ENCODE measurements at places on chromosomes 2 and 18. TPM values are rescaled to one million over a fixed set of nuclear protein-coding genes. Genes with fewer than 3 reads are reported as not detected.

DNA sequence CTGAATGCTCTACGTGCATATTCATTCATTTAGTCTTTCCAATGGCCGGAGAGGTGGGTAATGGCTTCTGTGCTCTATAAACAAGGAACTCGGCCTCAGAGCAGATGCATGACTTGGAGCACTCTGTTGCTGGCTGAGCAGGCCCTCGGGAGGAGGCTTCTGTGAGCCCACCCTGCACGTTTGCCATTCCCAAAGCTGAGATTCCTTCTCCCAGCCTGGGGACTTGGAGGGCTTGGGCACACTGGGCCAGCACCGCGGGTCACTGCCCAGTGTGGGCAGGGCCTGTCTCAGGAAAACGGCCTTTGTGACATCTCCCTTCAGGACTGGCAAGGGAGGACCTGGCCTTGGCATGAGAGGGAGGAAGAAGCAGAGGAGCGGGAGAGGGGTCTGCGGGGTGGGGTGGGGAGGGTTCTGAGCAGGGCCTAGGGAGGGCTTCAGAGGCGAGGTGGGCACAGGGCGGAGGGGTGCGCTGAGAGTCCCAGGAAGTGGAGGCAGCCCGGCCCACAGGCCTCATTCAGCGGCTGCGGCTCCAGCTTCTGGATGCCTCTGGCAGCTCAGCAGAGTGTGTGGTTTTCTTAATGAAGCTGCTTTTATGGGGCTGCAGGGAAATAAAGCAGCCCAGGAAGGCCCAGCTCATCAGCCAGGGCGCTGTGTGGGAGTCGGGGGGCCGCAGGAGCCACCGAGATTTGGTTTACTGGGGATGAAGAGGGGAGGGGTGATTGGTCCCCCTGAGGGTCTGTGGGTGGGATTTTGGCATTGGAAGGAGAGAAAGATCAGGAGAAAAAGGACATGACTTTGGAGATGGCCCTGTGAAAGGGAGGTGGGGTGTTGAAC is 51.7 kb upstream of the OTOF start:
- peak; percentile 57 for DNase-seq

TXNDC2 gene
- 0.06 TPM for total RNA-seq

GRCh38 chr2:189698020-189698887 is 23.8 kb downstream of the ANKAR start:
- DNase-seq, result peak; percentile 8

LCLAT1 gene
- 27.0 TPM for total RNA-seq

APOB gene
- total RNA-seq, result not detected

SMYD1 gene
- not detected for total RNA-seq

- DNase-seq, result no peak
Measured at GRCh38 chr18:49081511-49082155, 130.9 kb upstream of the SMAD7 start.

- no peak for DNase-seq
Measured at GRCh38 chr18:11741505-11742145, 52.6 kb downstream of the GNAL start.

GRCh38 chr2:173214213-173214612 is 138.6 kb downstream of the MAP3K20 start:
- DNase-seq, result no peak

DNA sequence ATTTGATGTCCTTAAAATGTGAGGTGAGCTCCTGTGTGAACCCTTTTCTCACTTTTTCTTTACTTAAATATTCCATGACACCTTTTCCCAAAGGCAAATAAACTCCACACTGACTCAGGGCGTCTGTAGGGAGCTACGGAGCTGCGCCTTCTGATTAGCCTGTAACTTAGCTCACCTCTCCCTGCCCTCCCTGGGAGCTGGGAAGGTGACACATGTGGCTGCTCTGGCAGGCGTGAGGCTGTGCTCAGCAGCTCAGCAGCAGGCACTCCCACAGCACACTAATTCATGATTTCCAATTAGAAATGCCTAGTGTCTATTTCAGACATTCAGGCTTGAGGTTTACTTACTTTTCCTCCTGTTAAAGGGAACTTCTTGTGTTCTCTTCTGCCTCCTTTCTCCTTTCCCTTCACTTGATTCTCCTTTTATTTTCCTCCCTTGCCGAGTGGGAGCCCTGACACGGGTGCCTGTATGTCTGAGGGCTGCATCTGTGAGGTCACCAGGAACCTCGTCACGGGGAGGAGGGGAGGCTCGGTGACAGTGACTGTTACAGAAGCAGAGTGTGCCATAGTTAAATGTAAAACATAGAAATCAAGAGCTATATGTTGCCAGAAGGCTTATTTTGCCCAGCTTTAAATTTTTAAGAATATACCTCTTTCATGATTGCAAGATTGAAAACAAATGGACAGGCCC is 437.1 kb downstream of the DCDC2C start:
- DNase-seq, result peak; percentile 38

DNA sequence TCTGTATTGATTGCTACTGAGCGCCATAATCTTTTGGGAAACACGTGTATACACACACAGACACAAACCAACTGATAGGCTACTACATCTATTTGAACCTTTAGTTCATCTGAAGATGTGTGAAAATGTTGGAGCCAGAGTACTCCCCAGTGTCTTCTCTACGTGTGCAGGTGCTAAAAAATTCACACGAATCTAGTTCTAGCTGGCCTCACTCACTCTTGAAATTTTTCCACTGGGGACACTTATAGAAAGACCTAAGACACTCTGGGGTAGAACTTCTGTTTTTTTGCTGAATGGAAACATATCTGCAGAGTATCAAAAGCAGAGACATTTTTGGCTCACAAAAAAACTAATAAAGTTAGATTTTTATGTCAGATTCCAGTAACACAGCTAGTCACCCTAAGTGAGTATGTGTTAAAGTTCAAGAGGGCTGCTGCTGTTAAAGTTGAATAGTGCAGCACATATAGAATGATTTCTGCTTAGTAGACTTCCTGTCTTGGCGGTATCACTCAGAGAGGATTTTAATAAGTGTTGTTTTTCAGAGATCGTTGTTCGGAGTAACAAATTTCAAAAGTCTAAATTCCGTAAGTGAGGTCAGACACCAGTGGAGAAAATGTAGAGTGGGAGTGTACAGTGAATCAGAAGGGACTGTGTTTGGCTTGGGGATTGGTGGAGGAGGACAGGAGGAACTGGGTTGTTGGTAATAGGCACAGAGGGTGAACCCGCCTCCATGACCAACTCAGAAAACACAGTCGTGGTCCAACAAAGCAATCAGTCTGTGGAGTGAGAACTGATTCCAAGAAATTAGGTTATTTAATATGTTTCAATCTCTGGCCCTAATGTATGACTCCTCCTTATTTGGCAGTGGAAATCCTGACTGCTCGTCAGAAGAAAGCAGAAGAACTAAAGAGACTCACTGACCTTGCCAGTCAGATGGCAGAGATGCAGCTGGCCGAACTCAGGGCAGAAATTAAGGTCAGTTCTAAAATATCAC is 43.1 kb downstream of the KCTD18 start:
- no peak for DNase-seq

SLC9A4 gene
- not detected for total RNA-seq

DAPL1 gene
- total RNA-seq, result not detected

GRCh38 chr18:31203096-31203793 is 40.6 kb upstream of the DSC1 start:
- DNase-seq, result no peak

DNA sequence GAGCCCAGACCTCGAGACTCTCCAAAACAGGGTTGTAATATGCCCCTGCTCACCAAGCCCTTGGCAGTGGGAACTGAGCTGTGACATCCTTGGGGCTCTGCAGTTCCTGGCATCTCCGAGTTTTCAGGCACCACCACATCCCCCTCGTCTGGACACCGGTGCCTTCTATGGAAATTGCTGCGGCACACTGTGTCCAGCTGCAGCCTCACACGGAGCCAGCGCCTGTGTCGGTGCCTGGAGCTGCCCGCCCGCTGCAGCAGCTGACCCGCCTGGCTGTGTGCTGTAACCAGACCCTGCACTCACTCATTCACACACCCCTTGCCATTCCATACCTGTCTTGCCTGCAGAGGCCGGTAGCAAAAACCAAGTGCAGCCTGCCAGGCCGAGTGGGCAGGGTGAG is 11.8 kb downstream of the IWS1 start:
- DNase-seq, result no peak

ABHD1 gene
- not detected for total RNA-seq

DNA sequence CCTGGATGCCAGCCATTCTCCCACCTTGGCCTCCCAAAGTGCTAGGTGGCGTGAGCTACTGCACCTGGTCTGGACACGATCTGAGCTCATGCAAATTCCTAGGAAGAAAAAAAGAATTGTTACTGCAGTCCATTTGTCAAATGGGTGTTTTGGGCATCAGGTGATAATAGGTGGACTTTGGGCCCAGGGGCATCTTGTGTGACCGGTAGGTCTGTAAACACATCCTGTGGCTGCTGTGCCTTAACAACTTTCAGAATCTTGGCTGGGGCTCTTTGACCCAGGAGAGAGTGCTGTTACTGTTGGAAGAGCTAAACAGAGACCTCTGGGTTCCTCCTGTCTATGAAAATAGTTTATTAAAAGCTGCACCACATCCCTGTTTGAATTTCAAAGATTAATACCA is 34.9 kb upstream of the TFCP2L1 start:
- no peak for DNase-seq

GRCh38 chr2:26118682-26119081 is 54.2 kb upstream of the GAREM2 start:
- DNase-seq, result no peak

DNA sequence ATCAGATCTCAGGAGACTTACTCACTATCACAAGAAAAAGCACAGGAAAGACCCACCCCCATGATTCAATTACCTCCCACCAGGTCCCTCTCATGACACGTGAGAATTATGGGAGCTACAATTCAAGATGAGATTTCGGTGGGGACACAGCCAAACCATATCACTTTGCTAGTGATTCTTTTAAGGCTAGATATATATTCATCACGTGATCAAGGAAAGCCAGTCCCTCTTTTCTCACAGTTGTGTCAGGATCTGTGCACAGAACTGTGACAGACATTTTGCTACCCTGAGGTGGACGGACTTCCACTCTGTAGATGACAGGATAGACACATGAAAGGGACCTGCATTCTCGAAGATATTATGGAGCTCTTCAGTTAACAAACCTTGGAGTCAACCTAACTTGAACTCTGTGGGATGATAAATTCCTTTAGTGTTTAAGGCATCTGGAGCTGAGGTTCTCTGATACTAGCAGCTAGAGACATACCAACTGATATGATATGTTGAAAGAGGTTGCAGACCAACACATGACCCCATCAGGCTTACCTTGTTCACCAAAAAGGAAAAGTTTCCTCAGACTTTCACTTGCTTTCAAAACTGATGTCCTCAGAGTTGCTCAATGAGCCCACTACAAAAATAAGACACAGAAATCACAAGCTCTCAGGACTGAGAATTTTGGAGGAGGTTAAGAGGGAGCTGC is 66.3 kb upstream of the SCG2 start:
- no peak for DNase-seq

- DNase-seq, result peak; percentile 43
Measured at GRCh38 chr18:58863539-58864145, 1.0 kb upstream of the ZNF532 start.

GRCh38 chr2:239471011-239471792 is 70.4 kb upstream of the HDAC4 start:
- no peak for DNase-seq

GRCh38 chr2:98093611-98094010 is 6.6 kb downstream of the VWA3B start:
- DNase-seq, result no peak

LCT gene
- 0.40 TPM for total RNA-seq

DNA sequence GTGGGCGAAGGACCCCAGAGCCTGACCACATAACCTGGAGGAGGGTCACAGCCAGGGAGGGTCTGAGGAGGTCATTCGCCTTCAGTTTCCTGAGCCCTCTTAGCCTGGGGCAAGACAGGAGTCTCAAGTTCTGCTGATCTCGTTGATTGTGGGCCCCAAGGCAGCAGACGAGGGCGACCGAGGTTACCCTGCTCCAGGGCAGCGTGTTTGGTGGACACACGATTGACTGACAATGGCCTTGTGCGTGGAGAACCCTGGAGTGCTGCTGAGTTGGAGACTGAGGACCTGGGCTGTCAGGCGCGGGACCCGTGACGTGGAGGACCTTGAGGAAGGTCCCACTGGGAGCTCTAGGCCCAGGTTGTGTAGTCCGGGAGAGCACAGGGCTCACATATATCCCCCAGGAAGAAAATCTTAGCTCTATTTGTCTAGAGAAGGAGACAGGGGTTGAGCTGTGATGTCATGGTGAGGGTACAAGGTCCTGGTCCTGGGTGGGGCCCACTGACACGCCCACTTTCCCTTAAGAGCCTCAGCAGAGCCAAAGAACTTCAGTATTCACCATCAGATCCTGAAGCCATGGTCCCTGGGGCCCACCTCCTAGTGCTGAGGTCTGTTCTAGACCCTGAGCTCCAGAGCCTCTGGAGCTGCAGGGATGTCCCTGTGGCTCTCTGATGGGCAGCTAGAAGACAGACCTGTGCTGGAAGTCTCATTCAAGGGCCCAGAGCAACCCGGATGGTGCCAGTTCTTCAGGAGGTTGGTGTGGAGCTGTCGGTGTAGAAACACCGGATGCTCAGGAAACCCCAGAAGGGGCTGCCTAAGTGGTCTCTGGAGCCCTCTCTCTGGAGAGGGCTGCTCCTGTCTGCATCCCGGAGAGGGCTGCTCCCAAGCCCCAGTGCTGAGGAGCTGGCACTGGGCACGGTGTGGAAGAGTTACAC is 53.1 kb downstream of the DYSF start:
- no peak for DNase-seq

SPP2 gene
- total RNA-seq, result not detected

- DNase-seq, result no peak
Measured at GRCh38 chr18:13265008-13265910, 46.7 kb downstream of the LDLRAD4 start.

DNA sequence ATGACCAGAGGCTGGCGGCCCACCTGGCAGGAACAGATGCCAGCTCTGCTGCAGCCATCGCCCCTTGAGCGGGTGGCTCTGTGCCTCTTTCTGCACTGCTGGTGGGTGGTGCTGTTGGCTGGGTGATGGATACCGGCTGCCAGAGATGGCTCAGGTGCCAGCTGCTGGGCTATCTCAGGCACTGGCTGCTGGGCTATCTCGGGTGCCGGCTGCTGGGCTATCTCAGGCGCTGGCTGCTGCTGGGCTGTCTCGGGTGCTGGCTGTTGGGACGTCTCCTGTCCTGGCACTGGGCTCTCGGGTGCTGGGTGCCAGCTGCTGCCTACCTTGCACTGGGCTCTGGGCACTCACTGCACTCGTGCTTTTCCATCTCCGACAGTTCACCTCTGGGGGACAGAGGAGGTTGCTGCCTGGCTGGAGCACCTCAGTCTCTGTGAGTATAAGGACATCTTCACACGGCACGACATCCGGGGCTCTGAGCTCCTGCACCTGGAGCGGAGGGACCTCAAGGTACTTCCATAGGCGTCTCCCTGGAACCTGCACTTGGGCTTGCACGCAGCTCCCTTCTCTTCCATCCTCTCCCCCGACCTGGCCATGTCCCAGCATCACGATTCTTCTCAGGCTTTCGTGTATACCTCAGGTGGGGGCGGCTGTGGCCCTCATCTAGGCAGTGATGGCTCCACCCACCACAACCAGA is 98.4 kb downstream of the USP40 start:
- DNase-seq, result no peak

DNA sequence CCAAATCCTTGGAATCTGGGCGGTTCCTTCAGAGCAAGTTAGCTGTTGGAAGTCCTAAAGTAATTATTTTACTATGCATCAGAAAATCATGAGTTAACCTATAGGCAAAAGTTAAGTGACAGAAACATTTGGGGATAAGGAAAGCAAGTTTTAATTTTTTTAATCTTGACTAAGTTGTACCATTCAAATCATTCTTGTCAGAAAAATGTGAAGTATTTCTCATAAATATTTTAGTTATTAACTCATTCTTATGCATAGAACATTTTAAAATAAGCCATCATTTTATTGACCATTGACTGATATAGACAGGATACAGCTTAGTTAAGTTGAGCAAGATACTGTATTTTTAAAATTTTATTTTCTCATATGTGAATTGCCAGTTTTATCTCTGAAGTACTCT is 98.2 kb upstream of the FOSL2 start:
- DNase-seq, result no peak

- DNase-seq, result peak; percentile 13
Measured at GRCh38 chr2:68740400-68740914, 5.8 kb downstream of the ARHGAP25 start.
